ENCODE measurements at places on chromosomes 2 and 18.

- DNase-seq: no peak
These were observed 74.2 kb upstream of the SERTAD2 start for GRCh38 chr2:64727843-64728463.

- DNase-seq: no peak
These were observed 43.1 kb downstream of the PELI1 start for GRCh38 chr2:64101141-64101591.

DNA sequence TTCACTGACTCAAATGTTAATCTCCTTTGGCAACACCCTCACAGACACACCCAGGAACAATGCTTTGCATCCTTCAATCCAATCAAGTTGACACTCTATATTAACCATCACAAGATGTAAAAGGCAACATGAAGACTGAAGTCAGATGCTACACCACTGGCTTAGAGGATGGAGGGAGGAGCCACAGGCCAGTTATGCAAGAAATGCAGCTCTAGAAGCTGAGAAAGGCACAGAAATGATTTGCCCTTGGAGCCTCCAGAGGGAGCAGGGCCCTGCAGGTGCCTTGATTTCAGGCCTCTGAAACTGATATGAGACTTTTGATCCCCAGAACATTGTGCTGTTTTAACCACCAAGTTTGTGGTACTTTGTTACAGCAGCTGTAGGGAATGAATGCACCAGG lies 276.3 kb downstream of the KCNS3 start:
- DNase-seq: no peak

- no peak for DNase-seq
These were observed 20.8 kb upstream of the TMX3 start for GRCh38 chr18:68735483-68736343.

GRCh38 chr2:174590346-174590745 lies 7.3 kb downstream of the WIPF1 start:
- DNase-seq: no peak

GRCh38 chr2:176826984-176827668 lies 385.5 kb upstream of the HNRNPA3 start:
- DNase-seq: no peak

DNA sequence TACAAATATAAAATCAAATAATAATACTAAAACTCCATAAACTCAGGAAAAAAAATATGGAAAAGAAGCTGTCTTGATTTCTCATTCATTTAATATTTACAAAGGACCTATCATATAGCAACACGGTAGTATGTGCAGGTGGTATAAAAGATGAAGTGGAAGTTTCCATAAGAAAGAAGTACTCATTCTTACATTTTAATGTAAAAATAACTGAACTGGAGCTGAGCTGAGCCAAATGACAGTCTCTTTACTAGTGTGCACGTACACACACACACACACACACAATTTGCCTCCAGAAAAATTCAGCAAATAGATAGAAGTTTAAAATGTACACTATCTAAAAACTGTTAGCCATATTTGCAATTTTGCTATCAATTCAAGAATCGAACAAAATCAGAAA lies 54.1 kb downstream of the ASXL2 start:
- DNase-seq: no peak

DNA sequence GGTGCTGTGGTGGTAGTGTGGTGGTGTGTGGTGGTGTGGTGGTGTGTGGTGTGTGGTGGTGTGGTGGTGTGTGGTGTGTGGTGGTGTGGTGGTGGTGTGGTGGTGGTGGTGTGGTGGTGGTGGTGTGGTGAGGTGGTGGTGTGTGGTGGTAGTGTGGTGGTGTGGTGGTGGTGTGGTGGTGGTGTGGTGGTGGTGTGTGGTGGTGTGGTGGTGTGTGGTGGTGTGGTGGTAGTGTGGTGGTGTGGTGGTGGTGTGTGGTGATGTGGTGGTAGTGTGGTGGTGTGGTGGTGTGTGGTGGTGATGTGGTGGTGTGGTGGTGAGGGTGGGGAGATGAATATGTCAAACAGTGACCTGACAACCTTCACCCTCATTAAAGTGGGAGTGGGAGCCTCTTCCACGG lies 55.6 kb upstream of the DLGAP1 start:
- DNase-seq: no peak

- no peak for DNase-seq
These were observed 427.5 kb downstream of the PARD3B start for GRCh38 chr2:204972606-204973336.

GRCh38 chr2:137980459-137980858 lies 16.2 kb downstream of the HNMT start:
- DNase-seq: no peak

- DNase-seq: no peak
These were observed 72.1 kb upstream of the CCBE1 start for GRCh38 chr18:59769129-59769865.

GRCh38 chr2:45210462-45211195 lies 201.4 kb upstream of the SIX2 start:
- DNase-seq: no peak

DNA sequence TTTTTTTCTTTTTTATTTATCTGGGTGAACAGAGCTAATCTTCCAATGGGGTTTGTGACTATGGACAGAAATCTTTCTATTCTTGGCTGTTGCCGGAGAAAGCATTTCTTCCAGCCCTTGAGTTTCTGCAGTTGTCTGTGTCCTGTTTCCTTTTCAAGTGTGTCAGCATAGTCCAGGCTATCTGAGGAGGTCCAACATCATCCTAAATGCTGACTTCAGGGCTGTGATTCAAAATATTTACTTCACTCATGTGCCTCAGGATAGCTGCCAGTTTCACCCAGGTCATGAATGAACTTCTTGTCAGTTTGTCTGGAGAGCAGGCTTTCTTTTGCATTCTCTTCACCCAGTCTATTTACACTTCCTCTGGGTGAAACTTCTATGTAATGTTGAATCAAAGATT lies 27.9 kb downstream of the ITGAV start:
- DNase-seq: no peak

- DNase-seq: no peak
These were observed 26.5 kb downstream of the AQP12B start for GRCh38 chr2:240655931-240656886.

DNA sequence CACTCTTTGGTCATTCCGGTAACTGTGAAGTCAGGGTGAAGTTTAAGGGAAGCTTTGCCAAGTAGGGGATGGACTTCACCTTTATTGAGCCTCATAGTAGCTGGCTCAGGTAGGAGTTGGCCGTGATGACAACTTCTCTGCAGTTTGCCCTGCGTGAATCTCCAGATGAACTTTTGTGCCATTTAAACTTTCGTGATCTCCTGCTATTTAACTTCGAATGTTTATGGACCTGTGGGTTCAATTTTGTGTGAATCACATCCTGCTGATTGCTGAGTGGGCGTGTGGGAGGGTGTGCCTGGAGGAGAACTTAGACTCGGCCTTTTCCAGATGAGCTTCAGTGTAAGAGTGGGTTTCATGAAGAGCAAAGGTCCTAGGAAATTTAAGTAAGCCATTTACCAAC lies 4.2 kb downstream of the UGT1A1 start:
- no peak for DNase-seq

DNA sequence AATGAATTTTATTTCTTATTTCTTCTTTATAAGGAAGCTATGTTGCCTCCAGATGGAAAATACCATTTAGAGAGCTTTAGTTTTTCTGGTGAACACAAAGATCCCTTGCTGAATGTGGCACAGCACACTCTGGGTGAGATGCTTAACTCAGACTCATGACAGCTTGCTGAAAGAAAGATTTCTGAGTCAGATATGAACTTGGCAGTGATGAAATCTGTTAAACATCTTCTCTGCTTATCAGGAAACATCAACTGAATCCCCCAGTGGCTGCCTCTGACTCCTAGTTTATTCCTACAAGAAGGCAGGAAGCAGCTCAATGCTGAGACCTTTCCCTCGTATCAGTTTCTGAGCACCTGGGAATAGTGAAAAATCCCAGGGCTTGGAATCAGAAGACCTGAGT lies 162.8 kb downstream of the OSR1 start:
- DNase-seq: no peak

DNA sequence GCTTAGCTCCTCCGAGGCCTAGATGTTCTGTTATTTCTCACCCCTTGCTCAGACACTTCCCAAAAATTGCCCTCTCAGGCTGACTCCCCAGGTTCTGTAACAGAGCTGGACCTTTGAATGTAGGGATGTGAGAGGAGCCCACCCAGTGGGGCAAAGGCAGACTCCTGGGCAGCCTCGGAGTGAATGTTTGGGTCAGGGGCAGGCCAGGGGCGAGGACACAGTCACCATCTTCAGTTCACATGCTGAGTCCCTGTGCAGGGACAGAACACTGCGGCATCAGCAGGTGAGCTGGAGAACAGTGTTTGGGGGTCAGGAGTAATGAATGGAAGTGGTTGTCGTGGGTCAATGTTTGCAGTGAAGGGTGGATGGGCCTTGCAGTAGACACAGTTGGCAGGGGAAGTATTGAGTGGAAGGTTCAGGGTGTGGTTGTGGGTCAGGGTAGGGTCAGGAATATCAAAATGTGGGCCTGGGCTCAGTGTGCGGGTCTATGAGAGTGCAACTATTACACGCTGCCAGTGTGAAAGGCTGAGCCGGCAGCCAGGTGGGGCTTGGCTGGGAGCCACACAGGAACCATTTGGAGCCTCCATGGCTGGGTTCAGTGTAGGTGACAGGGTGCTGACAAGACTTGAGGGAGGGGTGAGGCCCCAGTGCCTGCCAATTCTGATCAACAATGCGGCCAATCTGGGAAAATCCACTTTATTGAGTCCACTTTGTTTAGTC lies 4.4 kb downstream of the IHH start:
- DNase-seq: no peak

DNA sequence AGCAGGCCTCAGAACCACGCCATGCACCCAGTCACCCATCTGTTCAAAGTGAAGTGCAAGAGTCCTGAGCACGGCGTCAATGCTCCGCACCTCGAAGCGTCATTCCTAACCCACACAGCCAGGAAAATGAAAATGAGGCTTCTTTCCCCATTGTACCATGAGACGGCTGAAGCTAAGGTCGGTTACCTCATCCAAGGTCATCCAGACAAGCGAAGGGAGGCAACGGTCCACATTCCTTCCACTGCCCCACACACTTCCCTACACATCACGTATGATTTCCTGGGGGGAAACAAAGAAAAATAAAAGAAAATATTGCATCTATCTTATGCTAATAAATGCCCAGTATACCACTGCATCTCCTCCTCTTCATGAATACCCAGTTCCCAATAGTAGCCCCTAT lies 113.5 kb upstream of the RAB6C start:
- no peak for DNase-seq

GRCh38 chr2:59021786-59022185 lies 780.7 kb upstream of the FANCL start:
- DNase-seq: no peak

GRCh38 chr2:104853534-104854497 lies at the start of gene POU3F3:
POU3F3 (plus strand) TSS chr2:104854115; CDS start chr2:104855511, 1,396 bp downstream.
- no peak for DNase-seq

DNA sequence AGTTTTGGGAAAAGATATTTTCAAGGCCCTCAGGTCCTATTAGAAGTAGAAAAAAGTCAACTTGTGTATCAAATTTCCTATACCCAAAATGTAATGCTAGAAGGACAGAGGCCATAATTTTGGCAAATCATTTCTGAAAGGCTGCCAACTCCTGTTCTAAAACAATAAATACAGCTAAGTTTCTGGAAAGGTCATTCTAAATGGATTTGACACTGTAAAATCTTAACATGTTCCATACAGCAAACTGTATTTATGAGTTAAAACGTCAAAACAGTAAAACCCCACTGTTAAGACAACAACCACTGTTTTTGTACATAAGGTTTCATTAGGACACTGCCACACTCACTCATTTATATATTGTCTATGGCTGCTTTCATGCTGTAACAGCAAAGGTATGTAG lies 9.7 kb downstream of the FAM98A start:
- no peak for DNase-seq

DNA sequence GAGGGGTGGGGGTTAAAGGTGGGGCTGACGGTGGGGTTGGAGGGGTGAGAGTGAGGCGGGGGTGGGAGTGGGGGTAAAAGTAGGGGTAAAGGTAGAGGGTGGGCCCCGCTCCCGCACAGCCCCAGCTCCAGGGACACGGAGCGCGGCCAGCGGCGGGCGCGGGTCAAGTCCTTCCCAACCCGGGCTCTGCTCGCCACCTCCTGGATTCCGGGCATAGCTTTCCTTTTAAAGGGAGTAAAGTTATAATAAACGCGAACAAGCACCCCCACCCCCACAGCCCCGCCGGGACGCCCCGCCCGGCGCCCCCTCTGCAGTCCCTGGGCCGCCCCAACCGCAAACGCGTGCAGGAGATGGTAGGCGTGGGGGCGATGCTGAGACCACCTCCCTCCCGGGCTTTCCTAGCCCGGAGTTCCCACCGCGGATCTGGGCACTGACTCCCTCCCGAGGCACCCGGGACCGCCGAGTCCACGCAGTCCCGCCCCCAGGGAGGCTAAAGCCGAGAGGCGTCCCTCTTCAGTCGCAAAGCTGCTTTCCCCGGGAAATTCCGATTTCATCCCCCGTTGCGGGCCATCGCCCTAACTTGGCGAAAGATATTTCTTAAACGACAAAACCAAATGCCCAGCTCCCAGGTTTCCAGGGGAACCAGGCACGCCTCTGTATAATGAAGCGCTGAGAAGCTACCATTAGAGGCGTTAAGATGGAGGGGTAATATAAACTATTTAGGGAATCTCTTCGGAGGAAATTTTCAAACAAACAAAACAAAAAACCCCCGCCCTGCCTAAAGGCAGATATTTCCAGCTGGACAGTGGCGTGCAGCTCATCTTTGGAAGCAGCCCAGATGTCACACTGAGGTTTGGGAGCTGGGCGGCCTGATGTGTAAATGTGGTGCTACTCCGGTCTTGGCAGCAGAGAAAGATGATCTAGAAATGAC lies at the start of gene LIMS2:
Gene LIMS2, minus strand, starts transcription at position 200 of the 931 bp plus-strand sequence. CDS start 506 bp downstream, outside the sequence.
- no peak for DNase-seq

DNA sequence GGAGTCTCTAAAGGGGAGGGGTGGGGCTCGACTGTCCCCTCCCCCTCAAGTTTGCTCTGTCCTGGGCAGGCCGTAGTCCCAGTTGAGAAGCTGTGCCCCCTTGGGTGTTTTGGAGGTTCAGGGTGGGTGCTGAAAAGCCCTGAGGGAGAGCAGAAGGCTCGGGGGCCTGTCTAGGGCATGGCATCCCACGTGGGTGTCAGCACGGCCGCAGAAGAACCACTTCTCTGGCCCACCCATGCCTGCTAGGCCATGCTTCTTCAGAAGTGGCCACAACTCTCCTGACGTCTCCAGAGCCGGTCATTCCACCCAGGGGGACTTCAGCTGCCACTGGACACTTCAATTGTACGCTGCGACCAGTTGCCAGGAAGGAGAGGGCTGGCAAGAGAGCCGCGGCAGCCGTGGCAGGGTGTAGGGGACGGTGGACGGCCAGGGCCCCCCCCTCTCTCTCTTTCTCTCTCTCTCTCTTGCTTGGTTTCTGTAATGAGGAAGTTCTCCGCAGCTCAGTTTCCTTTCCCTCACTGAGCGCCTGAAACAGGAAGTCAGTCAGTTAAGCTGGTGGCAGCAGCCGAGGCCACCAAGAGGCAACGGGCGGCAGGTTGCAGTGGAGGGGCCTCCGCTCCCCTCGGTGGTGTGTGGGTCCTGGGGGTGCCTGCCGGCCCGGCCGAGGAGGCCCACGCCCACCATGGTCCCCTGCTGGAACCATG lies at the start of gene INPP5D:
Gene INPP5D, plus strand, starts transcription at position 546 of the 704 bp plus-strand sequence. Its CDS starts 137 bp downstream, at position 683.
- peak; percentile 29 for DNase-seq
